ENCODE measurements at places on chromosomes 3 and 15.

DNA sequence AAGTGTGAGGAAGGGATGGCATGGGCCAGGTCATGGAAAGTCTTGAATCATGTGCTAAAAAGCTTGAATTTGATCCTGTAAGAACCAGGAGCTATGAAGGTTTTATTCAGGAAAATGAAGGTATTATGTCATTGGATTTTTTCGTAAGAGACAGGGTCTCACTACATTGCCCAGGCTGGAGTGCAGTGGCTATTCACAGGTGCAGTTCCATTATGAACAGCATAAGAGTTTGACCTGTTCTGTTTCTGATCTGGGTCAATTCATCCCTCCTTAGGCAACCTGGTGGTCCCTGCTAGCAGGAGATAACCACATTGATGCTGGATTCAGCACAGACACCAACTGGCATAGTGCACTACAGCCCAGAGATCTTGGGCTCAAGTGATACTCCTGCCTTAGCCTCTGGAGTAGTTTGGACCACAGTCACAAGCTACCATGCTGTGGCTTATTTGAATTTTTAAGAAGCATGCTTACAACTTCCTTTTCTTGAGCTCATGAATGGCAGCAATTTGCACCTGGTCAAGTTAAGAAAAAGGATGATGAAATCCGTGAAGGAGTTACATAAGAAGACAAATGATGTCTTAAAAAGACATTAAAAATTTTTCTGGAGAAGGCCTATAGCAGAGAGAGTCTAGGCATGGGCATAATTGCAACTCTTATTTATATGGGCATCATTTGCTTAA, 79.1 kb downstream of the CADPS start:
- no peaks in the 10 kb centered on the region for H3K4me1 ChIP-seq
- no peak for DNase-seq
- H3K4me3 ChIP-seq: no peak overlapping the region
- no peaks in the 10 kb centered on the region for H3K27me3 ChIP-seq

DNA sequence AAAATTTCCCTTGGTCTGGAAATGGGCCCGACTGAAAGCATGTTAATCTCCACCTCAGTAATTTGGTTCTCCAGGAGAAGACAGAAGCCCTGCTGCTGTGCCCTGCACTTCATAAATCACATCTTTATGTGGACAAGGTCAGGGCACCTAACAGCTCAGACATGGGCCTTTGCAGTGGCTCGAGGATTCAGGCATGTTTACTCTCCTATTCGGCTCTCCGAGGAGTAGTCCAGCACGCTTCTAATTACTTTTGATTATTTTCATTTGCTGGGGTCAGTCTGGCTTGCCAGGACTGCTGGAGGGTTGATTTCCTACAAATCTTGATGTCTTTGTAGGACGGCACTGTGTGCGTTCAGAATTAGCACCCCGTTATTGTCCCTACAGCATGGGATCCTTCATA, 511.2 kb downstream of the MECOM start:
- DNase-seq: no peak
- H3K27ac ChIP-seq: no peak overlapping the region
- no peak overlapping the region for H3K4me3 ChIP-seq
- no peaks in the 10 kb centered on the region for H3K36me3 ChIP-seq
- H3K27me3 ChIP-seq: peaks cover 52% of the 10 kb centered on the region
- peaks cover 7% of the 10 kb centered on the region for H3K4me1 ChIP-seq

DNA sequence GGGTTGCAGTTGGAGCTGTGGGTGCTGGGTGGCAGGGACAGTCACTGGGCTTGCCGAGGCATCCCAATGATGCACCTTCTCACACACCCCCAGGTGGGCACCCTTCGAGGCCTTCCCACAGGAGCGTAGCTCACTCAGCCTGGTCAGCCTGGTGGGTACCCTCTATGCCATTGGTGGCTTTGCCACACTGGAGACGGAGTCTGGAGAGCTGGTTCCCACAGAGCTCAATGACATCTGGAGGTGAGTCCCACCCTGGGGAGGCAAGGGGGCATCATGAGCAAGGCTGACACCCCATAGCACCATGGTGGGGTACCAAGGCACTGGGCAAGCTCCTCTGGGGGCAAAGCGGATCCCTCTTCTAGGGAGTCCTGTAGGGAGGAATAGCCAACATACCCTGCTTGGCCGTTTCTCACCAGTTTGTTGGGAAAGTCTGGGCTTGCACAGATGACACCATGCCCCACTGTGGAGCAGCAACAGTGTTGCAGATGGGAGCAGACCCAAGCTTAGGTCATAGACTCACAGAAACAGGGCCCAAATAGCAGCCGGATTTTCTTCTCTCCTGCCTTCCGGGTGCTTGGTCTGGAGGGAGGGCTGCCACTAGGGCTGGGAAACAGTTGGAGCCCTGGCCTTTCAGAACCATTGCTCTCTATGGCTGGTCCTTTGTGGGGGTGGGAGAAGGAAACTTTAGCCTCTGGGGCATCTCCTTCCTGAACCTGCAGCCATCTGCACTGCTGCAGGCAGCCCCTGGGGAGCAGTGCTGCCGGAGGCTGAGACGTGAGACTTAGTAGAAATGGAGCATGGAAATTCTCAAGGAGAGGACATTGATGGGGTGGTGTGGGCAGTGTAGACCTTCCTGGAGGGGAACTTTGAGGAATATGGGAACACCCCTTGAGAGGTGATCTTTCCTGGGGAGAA, 5.7 kb downstream of the KLHL40 start:
- no peak overlapping the region for H3K27ac ChIP-seq
- H3K4me3 ChIP-seq: no peak overlapping the region
- no peaks in the 10 kb centered on the region for H3K36me3 ChIP-seq

DNA sequence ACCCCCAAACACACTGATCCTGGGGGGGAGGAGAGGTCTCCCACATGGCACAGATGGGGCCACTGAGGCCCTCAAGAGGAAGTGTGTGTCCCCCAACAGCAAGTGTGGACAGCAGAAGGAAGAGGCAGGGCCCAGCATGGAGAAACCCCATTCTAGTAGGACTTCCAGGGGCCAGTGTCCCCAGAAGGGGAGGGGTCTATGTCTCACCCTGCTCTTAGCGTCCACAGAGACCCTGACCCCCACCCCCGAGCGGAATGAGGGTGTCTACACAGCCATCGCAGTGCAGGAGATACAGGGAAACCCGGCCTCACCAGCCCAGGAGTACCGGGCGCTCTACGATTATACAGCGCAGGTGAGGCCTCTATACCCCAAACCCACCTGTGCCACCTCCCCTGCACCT, 35.3 kb downstream of the TSPAN3 start:
- no peak for DNase-seq
- no peaks in the 10 kb centered on the region for H3K27me3 ChIP-seq
- no peak overlapping the region for H3K4me3 ChIP-seq
- H3K27ac ChIP-seq: peak overlapping the region; percentile 78
- H3K36me3 ChIP-seq: peaks cover under 1% of the 10 kb centered on the region

DNA sequence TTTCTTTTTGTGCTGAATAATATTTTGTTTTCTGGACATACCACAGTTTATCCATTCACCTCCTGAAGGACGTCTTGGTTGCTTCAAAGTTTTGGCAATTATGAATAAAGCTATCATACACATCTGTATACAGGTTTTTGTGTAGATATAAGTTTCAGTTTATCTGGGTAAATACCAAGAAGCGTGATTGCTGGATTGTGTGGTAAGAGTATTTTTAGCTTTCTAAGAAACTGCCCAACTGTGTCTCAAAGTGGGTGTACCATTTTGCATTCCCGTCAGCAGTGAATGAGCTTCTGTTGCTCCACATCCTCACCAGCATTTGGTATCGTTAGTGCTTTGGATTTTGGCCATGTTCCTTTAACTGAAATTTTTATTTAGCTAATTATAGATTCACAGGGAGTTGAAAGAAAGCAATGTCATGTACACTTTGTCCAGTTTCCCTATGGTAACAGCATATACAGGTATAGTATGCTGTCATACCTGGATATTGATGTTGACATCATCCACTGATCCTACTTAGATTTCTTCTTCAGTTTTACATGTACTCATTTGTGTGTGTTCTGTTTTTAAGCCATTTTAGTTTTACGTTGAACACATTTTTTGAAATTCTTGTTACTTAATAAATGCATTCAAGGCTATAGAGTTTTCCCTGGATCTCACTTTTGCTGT, 11.9 kb downstream of the ARID3B start:
- H3K4me1 ChIP-seq: peaks cover 12% of the 10 kb centered on the region
- no peak for DNase-seq
- H3K27ac ChIP-seq: no peak overlapping the region
- H3K27me3 ChIP-seq: no peaks in the 10 kb centered on the region

DNA sequence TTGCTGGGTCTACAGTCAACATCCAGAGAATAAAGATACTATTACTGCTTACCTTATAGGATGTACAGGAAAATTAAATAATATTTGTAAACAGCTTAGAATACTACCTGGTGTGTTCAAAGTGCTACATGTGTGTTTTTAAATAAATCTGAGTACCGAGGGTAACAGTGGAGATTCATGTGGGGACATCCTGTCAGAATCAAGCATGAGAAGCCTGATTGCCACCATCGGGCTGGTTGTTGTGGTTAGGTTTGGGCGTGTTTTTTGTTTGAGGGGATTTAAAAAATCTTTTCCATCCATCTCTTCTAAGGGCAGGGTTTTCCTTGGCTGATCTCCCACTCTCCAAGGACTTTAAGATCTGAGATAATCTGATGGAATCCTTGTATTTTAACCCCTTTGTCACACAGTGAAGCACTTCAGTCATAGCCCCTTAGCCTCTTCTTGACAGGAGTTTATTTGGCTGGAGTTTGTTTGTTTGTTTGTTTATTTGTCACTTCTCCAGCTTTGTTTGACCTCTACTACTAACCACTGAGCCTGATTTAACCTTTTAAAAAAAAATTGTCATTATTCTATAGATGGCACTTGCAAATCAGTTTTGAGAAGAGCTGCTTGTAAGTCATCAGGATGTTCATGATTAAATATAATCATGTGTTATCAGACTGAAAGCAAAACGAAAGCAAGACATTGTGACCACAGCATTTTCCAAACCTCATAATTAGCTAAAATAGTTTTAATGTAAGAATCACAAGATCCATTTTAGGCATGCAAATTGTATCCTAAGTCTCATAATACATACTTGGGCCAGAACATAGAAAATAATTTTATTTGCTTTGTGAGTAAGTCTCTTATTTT, 72.8 kb upstream of the RARB start:
- no peaks in the 10 kb centered on the region for H3K36me3 ChIP-seq

- H3K4me3 ChIP-seq: peak overlapping the region; percentile 57
- H3K4me1 ChIP-seq: peaks cover 83% of the 10 kb centered on the region
- DNase-seq: no peak
- peak overlapping the region; percentile 14 for H3K27ac ChIP-seq
- H3K27me3 ChIP-seq: no peaks in the 10 kb centered on the region
- no peaks in the 10 kb centered on the region for H3K36me3 ChIP-seq
Observed at GRCh38 chr15:94253742-94254141, 22.4 kb downstream of the MCTP2 start.

GRCh38 chr15:51878446-51879386, 49.3 kb downstream of the TMOD3 start:
- no peak overlapping the region for H3K4me3 ChIP-seq
- no peaks in the 10 kb centered on the region for H3K27me3 ChIP-seq
- peaks cover 5% of the 10 kb centered on the region for H3K4me1 ChIP-seq
- no peak for DNase-seq

DNA sequence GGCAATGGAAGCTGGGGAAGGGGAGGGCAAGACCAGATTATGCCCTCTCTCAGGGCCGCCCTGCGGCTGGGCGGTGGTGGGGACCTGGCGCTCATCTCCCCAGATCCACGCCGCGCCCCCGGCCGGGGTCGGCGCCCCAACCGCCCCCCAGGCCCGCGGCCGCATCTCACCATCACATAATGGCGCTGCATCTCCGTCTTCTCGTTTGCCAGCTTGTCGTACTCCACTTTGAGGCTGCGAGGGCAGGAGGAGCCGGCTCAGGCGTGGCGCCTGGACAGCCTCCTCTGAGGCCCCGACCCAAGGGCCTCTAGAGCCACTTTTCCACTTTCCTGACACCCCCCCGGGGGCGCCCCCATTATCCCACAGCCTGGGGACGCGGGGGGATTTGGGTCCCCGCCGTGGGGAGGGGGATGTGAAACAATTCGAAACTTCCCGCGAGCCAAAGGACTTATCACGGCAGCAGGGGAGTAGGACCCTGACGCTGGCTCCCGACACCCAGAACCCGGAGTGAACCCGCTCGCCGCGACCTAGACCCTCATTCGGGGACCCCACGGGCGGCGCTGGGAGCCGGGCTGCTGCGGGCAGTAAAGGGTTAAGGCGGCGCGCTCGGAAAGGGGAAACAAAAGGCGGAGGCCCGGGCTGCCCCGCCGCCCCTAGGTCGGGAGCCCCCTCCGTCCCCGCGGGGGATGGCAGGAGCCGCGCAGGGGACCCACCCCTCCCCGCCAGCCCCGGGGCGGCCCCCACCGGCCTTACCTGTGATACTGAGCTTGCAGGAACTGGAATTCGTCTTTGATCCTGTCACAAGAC, 2.1 kb downstream of the TLE3 start:
- H3K4me3 ChIP-seq: peak overlapping the region; percentile 98
- peak overlapping the region; percentile 67 for H3K27ac ChIP-seq
- peaks cover 3% of the 10 kb centered on the region for H3K27me3 ChIP-seq
- DNase-seq: peak; percentile 75

- no peak for DNase-seq
- H3K27me3 ChIP-seq: peaks cover 16% of the 10 kb centered on the region
- H3K4me3 ChIP-seq: no peak overlapping the region
- H3K27ac ChIP-seq: no peak overlapping the region
- H3K36me3 ChIP-seq: no peaks in the 10 kb centered on the region
Observed at GRCh38 chr3:189269365-189269764, 97.6 kb downstream of the TPRG1 start.

GRCh38 chr15:88401251-88401995, 65.8 kb downstream of the MRPL46 start:
- H3K4me3 ChIP-seq: peak overlapping the region; percentile 61
- H3K27ac ChIP-seq: peak overlapping the region; percentile 19
- DNase-seq: peak; percentile 41
- H3K4me1 ChIP-seq: peaks cover 33% of the 10 kb centered on the region

- no peak overlapping the region for H3K27ac ChIP-seq
- no peak overlapping the region for H3K4me3 ChIP-seq
- no peak for DNase-seq
- no peaks in the 10 kb centered on the region for H3K4me1 ChIP-seq
Observed at GRCh38 chr3:185040425-185040824, 112.4 kb downstream of the C3orf70 start.

- H3K27me3 ChIP-seq: peaks cover 14% of the 10 kb centered on the region
- no peak for DNase-seq
- H3K4me1 ChIP-seq: peaks cover 12% of the 10 kb centered on the region
- no peak overlapping the region for H3K27ac ChIP-seq
- no peaks in the 10 kb centered on the region for H3K36me3 ChIP-seq
Observed at GRCh38 chr3:133932009-133932408, 36.3 kb upstream of the RAB6B start.

Data from naive B cell (primary cell).